Midbrain (tissue), 1 donor: ENCODE measurements at places on chromosomes 7 and 10.

GRCh38 chr10:35613597-35614226 is 8.6 kb downstream of the GJD4 start:
- no peak for DNase-seq

DNA sequence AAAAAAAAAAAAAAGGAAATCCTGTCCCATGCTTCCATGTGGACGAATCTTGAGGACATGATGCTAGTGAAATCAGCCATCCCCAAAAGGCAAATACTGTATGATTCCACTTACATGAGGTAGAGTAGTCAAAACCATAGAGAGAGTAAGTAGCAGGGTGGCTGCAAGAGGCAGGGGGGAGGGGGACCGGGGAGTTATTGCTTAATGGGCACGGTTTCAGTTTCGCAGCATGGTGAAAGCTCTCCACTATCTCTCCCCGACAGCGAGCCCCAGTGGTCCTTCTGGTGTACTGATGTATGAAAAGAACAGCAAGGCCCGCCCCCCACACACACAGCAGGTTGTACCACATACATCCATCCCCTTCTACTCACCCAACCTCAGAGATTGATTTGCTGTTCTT is 32.8 kb downstream of the NOD1 start:
- DNase-seq, result peak; percentile 32

DNA sequence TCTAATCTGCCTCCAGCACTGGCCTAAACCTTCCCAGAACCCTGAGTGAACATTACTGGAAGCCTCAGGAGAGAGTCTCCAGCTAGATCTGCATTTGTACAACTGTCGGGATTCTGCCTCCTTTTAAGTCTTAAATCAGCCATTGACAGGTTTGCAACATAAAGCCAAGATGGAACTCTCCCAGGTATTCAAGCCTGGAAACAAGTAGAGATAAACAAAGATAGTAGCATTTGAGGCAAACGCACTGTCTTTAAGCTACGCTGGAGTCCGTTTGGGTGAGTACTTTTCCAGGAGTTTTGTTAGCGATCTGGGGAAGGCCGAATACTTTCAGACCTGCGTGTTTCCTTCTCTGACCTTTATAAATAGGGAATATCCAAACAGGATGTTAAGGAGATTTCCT is 317.2 kb upstream of the FZD8 start:
- no peak for DNase-seq

DNA sequence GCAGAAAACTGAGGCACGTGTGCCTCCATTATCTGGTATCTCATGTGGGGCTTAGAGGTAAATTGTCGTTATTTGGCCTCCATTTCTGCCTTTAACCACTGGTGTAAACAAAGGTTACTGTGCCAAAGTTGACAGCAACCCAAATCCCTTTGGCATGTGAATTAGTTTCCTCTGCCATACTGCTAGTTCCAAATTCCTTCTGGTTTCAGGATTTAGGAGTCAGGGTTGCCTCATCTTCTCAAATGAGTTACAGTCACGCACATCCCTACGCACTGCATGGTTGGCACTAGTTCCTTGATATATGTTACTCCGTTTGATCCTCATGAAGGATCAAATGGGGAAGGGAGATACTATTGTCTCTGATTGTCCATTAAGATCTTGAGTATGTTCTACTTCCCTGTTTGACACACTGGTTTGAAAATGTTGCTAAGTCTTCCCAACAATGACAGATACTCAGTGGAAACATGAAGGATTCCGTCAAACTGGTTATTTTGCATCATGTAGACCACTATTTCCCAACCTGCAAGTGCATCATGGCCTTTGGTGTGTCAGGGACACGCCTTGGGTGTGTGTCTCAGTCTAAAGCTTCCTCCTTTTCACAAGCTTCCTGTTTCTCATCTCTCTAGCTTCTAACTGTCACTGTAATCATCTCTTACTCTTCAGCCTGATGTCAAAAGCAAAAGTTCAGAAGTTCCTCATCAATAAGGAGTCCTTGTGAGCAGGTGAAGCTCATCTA is at the start of gene LIPN:
LIPN (plus strand) TSS at position 655 of the 736 bp plus-strand sequence. CDS start 1,386 bp downstream, outside the sequence.
- DNase-seq, result no peak

GRCh38 chr10:102795453-102796406 is 41.5 kb downstream of the CYP17A1 start:
- no peak for DNase-seq

DNA sequence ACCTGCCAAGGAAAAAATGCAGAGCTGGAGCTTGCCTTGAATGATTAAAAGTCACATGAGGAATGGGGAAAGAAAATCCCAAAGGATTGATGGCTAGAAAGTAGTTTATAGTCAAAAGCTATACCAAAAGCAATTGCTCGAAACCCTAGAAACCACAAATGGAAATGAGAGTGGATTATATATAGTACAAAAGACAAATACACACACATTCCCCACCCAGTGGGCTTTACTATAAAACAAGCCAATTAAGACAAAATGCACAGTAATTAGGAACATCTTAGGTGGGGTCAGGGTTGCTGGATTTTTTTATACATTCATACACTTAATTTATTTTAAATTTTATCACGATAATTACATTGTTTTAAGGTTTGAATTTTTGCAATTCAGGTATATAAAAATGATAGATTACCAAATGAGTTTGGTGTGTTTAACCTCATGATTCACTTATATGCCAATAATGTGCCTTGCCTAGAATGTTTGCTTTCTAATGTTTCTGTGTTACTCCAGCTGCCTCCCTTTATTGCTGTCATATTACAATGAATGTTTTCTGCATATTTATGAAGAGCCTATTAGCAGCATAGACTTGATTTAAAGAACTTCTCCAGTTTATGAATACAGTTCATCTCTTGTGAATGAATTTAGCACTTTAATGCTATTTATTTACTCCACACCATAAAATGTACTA is 421.3 kb downstream of the EXOC4 start:
- no peak for DNase-seq

- no peak for DNase-seq
Measured at GRCh38 chr7:28718055-28718481, 240.1 kb downstream of the TRIL start.

GRCh38 chr10:106189292-106189691 is 975.2 kb downstream of the SORCS1 start:
- no peak for DNase-seq

- DNase-seq, result no peak
Measured at GRCh38 chr10:11473128-11473760, 138.2 kb downstream of the USP6NL start.

DNA sequence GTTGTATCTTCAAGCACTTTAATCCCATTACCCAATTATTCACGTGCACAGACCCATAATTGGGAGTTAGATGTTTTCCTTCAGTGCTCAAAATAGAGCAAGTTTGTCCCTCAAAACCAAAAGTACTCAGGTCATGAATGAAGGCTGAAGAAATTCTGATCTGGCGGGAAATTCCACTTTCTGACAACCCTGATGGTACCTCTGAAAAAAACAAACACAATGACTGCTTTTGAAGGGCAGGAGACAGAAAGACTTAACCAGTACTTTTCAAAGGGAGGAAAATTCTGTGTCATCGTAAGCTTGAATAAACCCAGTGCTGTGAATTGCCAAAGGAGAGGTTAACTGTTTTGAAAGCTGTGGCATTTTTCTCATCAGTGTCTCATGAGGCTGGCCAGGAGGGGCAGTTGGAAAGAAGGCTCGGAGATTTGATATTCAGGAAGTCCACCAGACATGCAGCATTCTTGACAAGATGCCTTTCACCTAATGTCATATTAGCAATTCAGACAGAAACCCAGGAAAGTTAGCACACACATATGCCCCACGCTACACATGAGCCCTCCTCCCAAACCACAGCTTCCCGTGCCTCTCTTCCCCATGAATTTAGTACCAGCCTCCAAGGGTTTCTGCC is 347.0 kb downstream of the KCNMA1 start:
- DNase-seq, result no peak

- no peak for DNase-seq
Measured at GRCh38 chr7:117612637-117613036, 132.8 kb downstream of the CFTR start.

DNA sequence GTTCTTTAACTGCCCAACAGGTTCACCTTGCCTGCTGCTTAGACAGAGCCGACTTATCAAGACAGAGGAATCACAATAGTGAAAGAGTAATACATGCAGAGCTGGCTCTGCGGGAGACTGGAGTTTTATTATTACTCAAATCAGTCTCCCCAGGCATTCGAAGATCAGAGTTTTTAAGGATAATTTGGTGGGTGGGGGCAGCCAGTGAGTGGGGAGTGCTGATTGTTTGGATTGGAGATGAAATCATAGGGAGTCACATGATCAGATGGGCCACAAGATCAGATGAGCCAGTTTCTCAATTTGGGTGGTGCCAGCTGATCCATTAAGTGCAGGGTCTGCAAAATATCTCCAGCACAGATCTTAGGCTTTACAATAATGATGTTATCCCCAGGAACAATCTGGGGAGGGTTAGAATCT is 131.3 kb downstream of the AKR1D1 start:
- no peak for DNase-seq

DNA sequence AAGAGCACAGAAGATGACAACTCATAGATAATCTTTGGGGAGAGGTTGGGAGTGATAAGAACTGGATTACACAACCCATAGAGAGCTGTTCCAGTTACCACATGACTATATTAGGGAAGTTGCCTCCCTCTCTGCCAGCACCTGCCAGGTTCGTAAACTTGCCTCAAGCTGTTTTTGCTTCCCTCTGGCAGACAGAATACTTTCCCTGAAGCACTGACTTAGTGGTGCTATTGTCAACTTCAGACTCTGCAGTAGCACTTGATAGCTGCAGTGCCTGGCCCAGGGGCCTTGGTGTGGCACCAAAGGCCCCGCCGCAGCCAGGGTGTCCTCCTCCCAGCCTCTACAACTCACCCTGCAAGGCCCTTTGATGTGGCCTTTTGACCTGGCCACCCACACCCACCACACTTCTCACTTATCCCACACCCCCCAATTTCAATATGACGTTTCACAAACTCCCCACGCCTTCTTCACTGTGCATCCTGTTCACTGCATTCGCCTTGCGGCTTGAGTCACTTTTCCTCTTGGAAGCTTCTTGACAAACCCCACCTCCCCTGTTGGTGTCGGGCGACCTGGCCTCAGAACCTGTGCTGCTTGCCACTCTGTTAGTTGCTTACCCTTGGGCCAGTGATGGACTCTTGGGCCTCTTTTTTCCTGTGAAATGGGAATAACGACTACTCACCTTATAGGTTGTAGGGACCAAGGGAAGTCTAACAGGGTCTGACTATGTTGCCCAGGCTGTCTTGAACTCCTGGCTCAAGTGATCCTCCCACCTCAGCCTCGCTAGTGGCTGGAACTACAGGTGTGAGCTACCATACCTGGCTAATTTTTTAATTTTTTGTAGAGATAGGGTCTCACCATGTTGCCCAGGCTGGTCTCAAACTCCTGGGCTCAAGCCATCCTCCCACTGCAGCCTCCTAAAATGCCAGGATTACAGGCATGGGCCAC is 50.2 kb upstream of the PODXL start:
- DNase-seq, result no peak

DNA sequence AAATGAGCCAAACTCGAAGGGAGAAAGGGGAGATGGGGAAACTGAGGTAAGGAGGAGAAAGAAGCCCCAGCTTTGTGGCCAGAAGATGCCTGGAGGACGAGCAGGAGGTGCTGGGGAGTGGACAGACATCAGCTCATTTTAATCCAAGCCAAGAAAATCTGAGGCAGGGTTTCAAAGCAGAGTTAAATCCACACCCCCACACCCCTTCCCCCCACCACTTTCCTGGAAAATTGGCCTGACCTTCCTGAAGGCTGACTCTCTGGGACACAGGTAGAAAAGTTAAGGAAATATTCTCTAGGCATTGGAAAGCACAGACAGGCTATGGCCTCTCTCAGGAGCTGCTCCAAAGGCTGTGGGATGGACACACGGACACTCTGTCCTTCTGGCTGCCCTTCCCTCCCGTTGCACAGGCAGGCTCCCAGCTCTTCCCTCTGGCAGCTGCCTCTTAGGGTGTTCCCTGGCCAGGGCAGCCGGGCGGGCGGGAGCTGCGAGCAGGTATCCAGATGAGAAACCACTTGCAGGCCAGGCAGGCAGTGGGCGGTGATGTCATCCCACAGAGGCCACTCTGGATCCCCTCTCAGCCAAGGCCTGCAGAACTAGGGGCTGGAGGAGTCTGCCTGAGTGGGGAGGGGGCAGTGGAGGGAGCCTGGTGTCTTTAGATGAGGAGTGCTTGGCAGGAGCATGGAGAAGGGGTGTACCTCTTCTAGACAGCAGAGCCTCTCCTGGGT is 171.8 kb downstream of the NEURL1 start:
- no peak for DNase-seq

- no peak for DNase-seq
Measured at GRCh38 chr10:101780187-101780817, 2.9 kb downstream of the NPM3 start.

DNA sequence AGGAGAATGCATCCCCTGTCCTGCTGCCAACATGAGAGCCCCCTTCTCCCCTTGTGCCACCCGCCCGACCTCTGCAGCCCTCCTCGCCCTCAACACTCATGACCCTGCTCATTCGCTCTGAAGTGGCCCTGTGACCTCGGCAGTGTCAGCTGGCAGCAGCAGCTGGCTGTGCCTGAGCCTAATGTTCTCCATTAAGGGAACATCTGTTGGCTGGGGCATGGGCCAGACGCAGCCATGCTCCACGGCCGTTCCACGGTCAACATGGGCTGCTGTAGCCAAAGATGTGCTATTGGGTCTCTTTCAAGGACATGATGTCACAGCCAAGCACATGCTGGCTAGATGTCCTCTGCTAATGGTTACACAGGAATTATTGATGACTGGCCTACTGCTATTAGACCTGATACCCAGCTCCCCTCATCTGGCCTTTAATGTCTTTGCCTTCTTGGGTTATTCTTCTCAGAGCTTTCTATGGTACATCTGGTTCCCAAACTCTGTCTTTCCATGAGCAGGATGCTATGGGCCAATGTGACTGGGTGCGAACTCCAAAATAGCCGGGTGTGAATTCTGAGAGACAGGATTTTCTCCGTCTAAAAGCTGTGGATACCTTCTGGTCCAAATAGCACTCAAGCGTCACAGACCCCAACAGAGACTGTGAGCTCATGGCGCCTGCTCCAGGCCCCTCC is 22.4 kb downstream of the ADCYAP1R1 start:
- DNase-seq, result no peak

DNA sequence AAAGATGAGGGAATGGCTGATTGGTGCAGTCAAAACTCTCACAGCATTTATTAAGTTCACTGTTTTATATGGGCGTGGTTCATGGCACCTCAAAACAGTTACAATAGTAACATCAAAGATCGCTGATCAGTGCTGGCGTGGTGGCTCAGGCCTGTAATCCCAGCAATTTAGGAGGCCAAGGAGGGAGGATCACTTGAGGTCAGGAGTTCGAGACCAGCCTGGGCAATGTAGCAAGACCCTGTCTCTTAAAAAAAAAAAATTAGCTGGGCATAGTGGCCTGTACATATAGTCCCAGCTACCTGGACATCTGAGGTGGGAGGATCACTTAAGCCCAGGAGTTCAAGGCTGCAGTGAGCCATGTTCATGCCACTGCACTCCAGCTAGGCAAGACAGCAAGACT is 48.5 kb downstream of the KLHDC10 start:
- no peak for DNase-seq

GRCh38 chr7:82506702-82507101 is 63.1 kb upstream of the CACNA2D1 start:
- DNase-seq, result no peak
